ENCODE measurements at places on chromosomes 6 and 20. TPM values are rescaled to one million over a fixed set of nuclear protein-coding genes. Genes with fewer than 3 reads are reported as not detected.

Gene FNDC1
- under 0.01 TPM for total RNA-seq

Gene SLC17A3
- not detected for total RNA-seq

Gene TFAP2D
- total RNA-seq: not detected

Gene MAP3K7
- total RNA-seq: 29.8 TPM

Gene FBXO5
- total RNA-seq: 6.9 TPM

Gene KIAA1755
- total RNA-seq: 2.8 TPM

Gene CD40
- total RNA-seq: 2.3 TPM

Gene MYB
- under 0.01 TPM for total RNA-seq

Gene TINAG
- total RNA-seq: not detected

Gene PRICKLE4
- 0.26 TPM for total RNA-seq

Gene CPXM1
- total RNA-seq: 0.50 TPM

Gene TAGAP
- total RNA-seq: not detected

Gene C20orf144
- under 0.01 TPM for total RNA-seq

Gene SLC35D3
- not detected for total RNA-seq

Gene CDSN
- not detected for total RNA-seq

Gene ARMH2
- total RNA-seq: not detected

Gene RNF39
- total RNA-seq: not detected

Gene OR2H1
- total RNA-seq: not detected

Gene GPSM3
- total RNA-seq: 1.3 TPM

Gene CYP24A1
- not detected for total RNA-seq

Gene NRSN1
- total RNA-seq: not detected

Gene CNR1
- total RNA-seq: not detected

Gene TULP1
- not detected for total RNA-seq

Gene SRPK1
- 44.8 TPM for total RNA-seq

Gene OPN5
- total RNA-seq: not detected

Gene RIMS4
- total RNA-seq: under 0.01 TPM

Gene POU3F2
- not detected for total RNA-seq

Gene PTGIS
- 79.1 TPM for total RNA-seq

Gene PRDM13
- total RNA-seq: not detected

Gene KIF25
- total RNA-seq: 0.26 TPM

Gene STMND1
- not detected for total RNA-seq

Gene PTP4A1
- total RNA-seq: 32.6 TPM

Gene ENPP1
- 13.1 TPM for total RNA-seq

Gene TEAD3
- total RNA-seq: 9.6 TPM

Gene ENPP4
- total RNA-seq: 3.6 TPM

Gene MUC22
- total RNA-seq: not detected

Gene MED20
- total RNA-seq: 27.7 TPM

Gene QKI
- 121 TPM for total RNA-seq

Gene SLC17A2
- total RNA-seq: not detected

Gene TRIM15
- total RNA-seq: not detected

Gene SLC22A2
- not detected for total RNA-seq

Gene KCNK5
- total RNA-seq: under 0.01 TPM

Gene CAGE1
- total RNA-seq: under 0.01 TPM

Gene POLR3F
- total RNA-seq: 20.5 TPM

Gene PDE7B
- total RNA-seq: 22.1 TPM

Gene MOCS1
- 21.8 TPM for total RNA-seq

Gene SLC26A8
- total RNA-seq: not detected

Gene EDN1
- total RNA-seq: 0.26 TPM
